GM23248 (cell line): ENCODE measurements at places on chromosomes 4 and X. TPM values are rescaled to one million over a fixed set of nuclear protein-coding genes. Genes with fewer than 3 reads are reported as not detected.

GRCh38 chrX:2325076-2325784, 175.5 kb downstream of the DHRSX start:
- no peaks in the 10 kb centered on the region for H3K27me3 ChIP-seq
- DNase-seq, result no peak
- H3K4me3 ChIP-seq, result no peak overlapping the region
- H3K36me3 ChIP-seq, result no peaks in the 10 kb centered on the region
- H3K27ac ChIP-seq, result no peak overlapping the region
- H3K4me1 ChIP-seq, result no peaks in the 10 kb centered on the region

The STATH gene
- polyA plus RNA-seq, result not detected in 2 replicates

- no peak overlapping the region for H3K27ac ChIP-seq
- H3K4me3 ChIP-seq, result no peak overlapping the region
- DNase-seq, result no peak
Observed at GRCh38 chr4:83150653-83151330, 36.3 kb upstream of the PLAC8 start.

The EDA gene
- not detected in 2 replicates for polyA plus RNA-seq

DNA sequence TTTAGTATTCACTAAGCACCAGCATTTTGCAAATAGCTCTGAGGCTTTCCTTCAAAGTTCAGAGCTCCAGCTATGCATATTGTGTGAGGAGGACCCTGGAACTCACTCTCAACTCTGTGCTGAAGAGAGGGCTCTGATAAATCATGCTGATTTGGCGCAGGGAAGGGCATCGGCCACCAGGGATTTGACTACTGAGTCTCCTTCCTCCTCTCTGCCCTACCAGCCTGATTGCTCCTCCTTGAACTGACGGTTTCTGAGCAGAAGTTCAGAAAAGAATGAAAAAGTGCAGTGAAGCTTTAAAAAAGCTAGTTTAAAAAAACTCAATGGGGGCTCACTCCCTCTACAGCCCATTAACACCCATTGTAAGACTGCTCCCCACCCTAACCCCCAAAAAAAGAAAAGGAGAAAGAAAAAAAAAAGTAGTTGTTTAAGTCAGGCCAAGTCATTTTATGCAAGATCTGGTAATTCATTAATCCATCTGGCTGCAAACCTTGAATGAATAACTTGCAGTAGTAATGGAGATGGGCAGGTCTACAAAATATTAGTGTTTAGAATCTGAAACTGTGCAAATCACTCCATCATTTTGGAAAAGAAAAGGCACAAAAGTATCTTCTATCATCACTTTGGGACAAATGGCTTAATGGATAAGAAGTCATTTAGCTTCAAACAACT, 13.3 kb downstream of the PPARGC1A start:
- peaks cover 4% of the 10 kb centered on the region for H3K27me3 ChIP-seq
- no peaks in the 10 kb centered on the region for H3K4me1 ChIP-seq
- H3K36me3 ChIP-seq, result no peaks in the 10 kb centered on the region
- no peak overlapping the region for H3K27ac ChIP-seq
- H3K4me3 ChIP-seq, result no peak overlapping the region

The ELK1 gene
- 47.7 and 49.5 TPM in 2 replicates for polyA plus RNA-seq

- H3K4me3 ChIP-seq, result no peak overlapping the region
- no peaks in the 10 kb centered on the region for H3K4me1 ChIP-seq
- no peak for DNase-seq
- no peaks in the 10 kb centered on the region for H3K36me3 ChIP-seq
Observed at GRCh38 chrX:26511589-26512363, 295.8 kb downstream of the MAGEB5 start.

DNA sequence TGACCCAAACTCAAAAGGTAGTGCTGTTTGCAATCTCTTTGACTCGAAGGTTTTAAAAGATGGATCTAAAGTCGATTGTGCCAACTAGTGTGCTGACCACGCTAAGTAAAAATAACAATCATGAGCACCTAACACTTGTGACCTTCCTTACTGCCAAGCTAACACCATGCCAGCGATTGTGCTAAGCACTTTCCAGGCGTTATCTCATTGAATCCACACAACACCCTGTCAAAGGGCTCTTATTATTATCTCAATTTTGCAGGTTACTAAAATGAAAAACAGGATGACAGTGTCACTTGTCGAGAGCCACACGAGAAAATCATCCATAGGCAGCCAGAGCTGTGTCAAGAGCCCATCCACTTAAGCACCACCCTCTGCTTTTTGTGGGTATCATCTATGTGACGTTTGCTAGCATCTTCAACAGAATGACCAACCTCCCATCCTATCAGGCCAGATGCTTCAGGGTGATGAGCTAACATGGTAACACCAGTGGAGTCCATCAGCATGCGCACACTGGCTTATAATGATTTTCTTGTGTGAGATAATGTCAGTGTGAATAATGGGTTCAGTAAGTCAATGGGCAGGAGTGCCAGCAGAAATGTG, 893 bp upstream of the GAB3 start:
- H3K4me1 ChIP-seq, result no peaks in the 10 kb centered on the region
- DNase-seq, result no peak
- no peak overlapping the region for H3K4me3 ChIP-seq
- no peaks in the 10 kb centered on the region for H3K27me3 ChIP-seq
- H3K27ac ChIP-seq, result no peak overlapping the region
- H3K36me3 ChIP-seq, result no peaks in the 10 kb centered on the region

GRCh38 chrX:45689971-45690370, 489.3 kb upstream of the DIPK2B start:
- H3K4me3 ChIP-seq, result no peak overlapping the region
- no peaks in the 10 kb centered on the region for H3K36me3 ChIP-seq
- no peak overlapping the region for H3K27ac ChIP-seq
- no peaks in the 10 kb centered on the region for H3K4me1 ChIP-seq

The SERTM2 gene
- polyA plus RNA-seq, result not detected in 2 replicates

GRCh38 chr4:187477224-187477623, 518.3 kb upstream of the ZFP42 start:
- H3K4me1 ChIP-seq, result peaks cover 7% of the 10 kb centered on the region
- H3K36me3 ChIP-seq, result no peaks in the 10 kb centered on the region
- DNase-seq, result no peak
- no peaks in the 10 kb centered on the region for H3K27me3 ChIP-seq

- H3K36me3 ChIP-seq, result no peaks in the 10 kb centered on the region
- no peaks in the 10 kb centered on the region for H3K4me1 ChIP-seq
- no peak for DNase-seq
- peaks cover 6% of the 10 kb centered on the region; the same call in 1 of the 2 replicates for H3K27me3 ChIP-seq
- no peak overlapping the region for H3K27ac ChIP-seq
- no peak overlapping the region for H3K4me3 ChIP-seq
Observed at GRCh38 chr4:41305476-41305875, 48.7 kb downstream of the UCHL1 start.

DNA sequence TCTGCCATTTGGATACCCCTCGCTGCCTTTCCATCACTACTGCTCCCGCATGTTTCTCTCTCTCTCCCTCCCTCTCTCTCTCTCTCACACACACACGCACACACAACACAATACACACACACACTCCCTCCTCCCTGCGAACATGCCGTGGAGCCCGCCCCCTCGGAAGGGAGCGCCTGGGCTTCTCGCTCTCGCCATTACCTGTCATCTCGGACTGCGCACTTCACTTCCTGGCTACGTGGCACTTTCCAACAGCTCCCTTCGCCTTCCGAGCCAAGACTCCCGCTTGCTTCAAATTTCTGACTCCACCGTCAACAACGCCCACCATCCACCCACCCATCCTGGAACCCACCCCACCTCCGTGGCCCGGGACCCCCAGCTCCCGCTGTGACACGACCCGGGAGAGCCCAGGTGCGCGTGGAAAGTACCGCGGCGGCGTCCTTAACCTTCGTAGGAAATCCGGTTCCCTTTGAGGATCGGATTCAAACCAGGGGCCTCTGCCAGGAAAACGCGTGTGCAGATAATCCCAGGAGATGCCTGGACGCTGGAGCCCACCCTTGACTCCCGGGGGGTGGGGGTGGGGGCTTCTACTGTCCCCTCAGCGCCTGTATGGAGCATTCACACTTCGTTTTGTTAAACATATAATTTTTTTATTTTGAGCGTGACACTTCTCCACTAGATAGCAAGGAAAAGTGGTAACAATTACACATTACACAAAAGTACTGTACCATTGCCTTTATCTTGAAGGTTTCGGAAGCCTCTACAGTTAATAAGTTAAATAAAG, 12.5 kb downstream of the ARX start:
- peaks cover 29% of the 10 kb centered on the region for H3K27me3 ChIP-seq
- no peaks in the 10 kb centered on the region for H3K36me3 ChIP-seq
- no peaks in the 10 kb centered on the region for H3K4me1 ChIP-seq
- DNase-seq, result no peak
- H3K4me3 ChIP-seq, result 0 out of 2 replicates have a peak overlapping the region, but pooled peaks have one; percentile 18
- no peak overlapping the region for H3K27ac ChIP-seq
